ENCODE measurements at places on chromosomes 12 and 14. TPM values are rescaled to one million over a fixed set of nuclear protein-coding genes. Genes with fewer than 3 reads are reported as not detected.

The TAS2R46 gene
- total RNA-seq: 0.51 TPM

The SMIM41 gene
- total RNA-seq: not detected

The VRTN gene
- total RNA-seq: not detected

The NELL2 gene
- not detected for total RNA-seq

The MOK gene
- 10.1 TPM for total RNA-seq

The MDM2 gene
- 158 TPM for total RNA-seq

GRCh38 chr14:100679153-100679552 lies 47.5 kb upstream of the DLK1 start:
- H3K27me3 ChIP-seq: peaks cover 4% of the 10 kb centered on the region
- no peak for DNase-seq
- peaks cover 56% of the 10 kb centered on the region for H3K4me1 ChIP-seq

DNA sequence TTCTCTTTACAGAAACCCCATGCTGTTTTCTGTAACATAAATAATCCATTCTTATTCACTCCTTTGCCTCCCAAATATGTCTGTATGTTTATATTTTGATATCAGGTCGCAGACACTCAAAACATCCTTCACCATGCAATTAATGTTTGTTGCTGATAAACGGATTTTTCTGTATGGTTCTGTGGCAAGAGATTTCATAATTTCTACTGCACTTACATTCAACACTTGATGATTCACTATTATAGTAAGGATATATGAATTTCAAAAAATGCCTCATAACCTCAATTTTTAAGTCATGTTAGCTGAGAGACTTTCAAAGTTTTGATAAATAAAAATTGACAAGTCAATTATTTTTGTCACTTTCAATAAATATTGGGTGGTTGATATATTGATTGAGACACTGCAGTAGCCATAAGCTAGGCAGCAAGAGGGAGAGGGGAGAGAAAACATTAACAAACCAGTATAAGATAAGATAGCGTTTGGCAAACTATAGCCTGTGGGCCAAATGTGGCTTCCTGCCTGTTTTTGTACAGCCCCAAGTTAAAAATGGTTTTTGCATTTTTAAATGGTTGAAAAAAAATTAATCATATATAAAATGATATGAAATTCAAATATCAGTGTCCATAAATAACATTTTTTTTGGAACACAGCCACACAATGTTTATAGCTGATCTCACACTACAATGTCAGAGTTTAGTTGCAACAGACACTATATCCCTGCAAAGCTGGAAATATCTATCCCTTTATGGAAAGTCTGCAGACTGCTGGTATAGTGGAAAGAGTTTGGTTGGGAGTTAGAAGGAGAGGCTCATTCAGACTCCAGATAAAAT lies 18.3 kb downstream of the ALDH6A1 start:
- H3K27ac ChIP-seq: no peak overlapping the region
- DNase-seq: no peak
- peaks cover 8% of the 10 kb centered on the region for H3K4me1 ChIP-seq
- H3K36me3 ChIP-seq: peaks cover 8% of the 10 kb centered on the region
- no peaks in the 10 kb centered on the region for H3K27me3 ChIP-seq

- no peaks in the 10 kb centered on the region for H3K4me1 ChIP-seq
- H3K36me3 ChIP-seq: no peaks in the 10 kb centered on the region
- H3K4me3 ChIP-seq: no peak overlapping the region
- H3K27ac ChIP-seq: no peak overlapping the region
- H3K27me3 ChIP-seq: no peaks in the 10 kb centered on the region
Measured at GRCh38 chr12:72605975-72606374, 333.8 kb downstream of the TRHDE start.

- no peaks in the 10 kb centered on the region for H3K4me1 ChIP-seq
- H3K27me3 ChIP-seq: peaks cover 14% of the 10 kb centered on the region
- no peak for DNase-seq
- no peak overlapping the region for H3K27ac ChIP-seq
Measured at GRCh38 chr12:110782094-110782493, 39.4 kb upstream of the PPP1CC start.

DNA sequence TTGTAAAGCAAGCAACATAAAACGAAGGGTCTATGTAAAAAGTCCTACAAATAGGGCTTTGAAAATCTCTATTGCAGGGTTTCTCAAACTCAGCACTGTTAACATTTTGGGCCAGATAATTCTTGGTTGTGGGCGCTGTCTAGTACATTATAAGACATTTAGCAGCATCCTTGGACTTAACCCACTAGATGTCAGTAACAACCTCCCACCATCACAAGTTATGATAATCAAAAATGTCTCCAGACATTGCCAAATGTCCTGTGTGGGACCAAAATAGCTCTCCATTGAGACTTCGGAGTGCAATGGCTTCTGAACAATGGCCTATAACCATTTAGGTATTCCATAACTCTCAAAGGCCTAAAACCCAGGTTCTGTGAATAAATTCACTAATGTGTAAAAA lies 22.9 kb upstream of the DHRS7 start:
- H3K36me3 ChIP-seq: no peaks in the 10 kb centered on the region
- H3K4me1 ChIP-seq: peaks cover 7% of the 10 kb centered on the region
- H3K27me3 ChIP-seq: peaks cover 9% of the 10 kb centered on the region
- H3K27ac ChIP-seq: no peak overlapping the region
- no peak for DNase-seq

GRCh38 chr12:48990552-48990951 lies 8.6 kb downstream of the DDN start:
- no peak overlapping the region for H3K4me3 ChIP-seq
- no peaks in the 10 kb centered on the region for H3K36me3 ChIP-seq
- DNase-seq: no peak
- H3K27ac ChIP-seq: no peak overlapping the region

DNA sequence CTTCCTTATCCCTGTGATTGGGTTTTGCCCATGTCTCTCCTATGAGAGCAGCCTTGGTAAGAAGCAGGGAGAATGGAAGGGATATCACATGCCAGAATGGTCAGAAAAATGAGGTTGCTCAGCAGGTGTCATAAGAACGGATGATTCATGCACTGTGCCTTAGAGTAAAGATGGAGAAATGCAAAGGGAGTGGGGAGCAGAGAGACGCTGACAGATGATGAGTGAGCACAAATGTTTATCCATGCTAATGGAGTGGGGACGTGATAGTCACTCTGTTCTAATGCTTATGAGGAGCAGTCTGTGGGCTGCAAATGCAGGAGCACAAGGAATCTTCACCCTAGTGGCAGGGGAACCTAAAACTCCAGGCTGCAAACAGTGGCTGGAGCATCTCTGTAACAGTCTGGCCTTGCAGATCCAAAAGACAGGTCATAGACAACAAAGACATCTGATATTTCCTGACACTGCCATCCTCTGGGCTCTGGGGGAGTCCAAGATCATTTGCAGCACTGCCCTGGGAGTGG lies 243.2 kb downstream of the CACNA1C start:
- peak overlapping the region; percentile 77 for H3K27ac ChIP-seq
- no peak for DNase-seq
- peaks cover 90% of the 10 kb centered on the region for H3K4me1 ChIP-seq
- peaks cover 2% of the 10 kb centered on the region for H3K36me3 ChIP-seq

- peak overlapping the region; percentile 94 for H3K27ac ChIP-seq
- H3K36me3 ChIP-seq: peaks cover 6% of the 10 kb centered on the region
- H3K4me3 ChIP-seq: no peak overlapping the region
- H3K27me3 ChIP-seq: no peaks in the 10 kb centered on the region
Measured at GRCh38 chr12:108666401-108666881, 32.7 kb upstream of the SELPLG start.

DNA sequence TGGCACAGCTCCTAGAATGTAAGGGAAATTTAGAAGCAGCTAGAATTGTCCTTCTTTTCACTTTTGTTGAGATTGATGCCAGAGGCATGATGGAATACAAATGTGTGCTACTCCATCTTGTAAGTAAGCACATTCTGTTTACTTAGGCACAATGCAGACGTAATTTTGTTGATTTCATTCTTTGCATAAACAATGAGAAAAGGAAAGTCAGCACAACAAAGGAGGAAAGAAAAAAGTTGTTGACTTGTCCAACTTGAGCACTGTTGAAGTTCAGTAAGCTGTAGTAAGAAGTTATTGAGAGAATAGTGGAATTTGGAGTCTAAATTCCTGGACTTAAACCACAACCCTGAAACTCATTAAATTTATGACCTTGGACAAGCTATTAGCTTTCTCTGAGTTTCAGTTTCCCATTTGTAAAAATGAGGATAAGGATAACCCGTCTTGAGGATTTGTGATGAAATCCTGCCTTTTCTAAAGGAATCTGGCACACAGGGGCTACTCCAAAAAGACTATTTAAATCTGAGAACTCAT lies 19.4 kb upstream of the CNTN1 start:
- H3K4me1 ChIP-seq: no peaks in the 10 kb centered on the region
- no peak overlapping the region for H3K27ac ChIP-seq
- no peak overlapping the region for H3K4me3 ChIP-seq
- peaks cover 2% of the 10 kb centered on the region for H3K36me3 ChIP-seq

DNA sequence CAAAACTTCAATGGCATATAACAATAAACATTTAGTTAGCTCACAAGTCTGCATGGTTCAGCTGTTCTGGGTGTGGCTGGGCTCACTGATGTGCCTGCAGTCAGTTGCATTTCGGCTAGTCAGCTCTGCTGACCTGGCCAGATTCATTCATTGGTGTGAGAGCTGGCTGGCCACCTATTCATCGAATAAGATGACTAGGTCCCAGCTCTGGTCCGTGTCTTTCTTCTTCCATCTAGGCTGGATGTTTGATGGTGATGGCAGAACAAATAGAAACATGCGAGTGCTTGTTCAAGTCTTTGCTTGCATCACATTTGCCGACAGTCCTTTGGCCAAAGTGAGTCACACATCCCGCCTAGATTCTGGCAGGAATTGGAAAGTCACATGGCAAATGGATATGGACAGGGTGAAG lies 203.3 kb upstream of the CRY1 start:
- no peak for DNase-seq
- peaks cover 21% of the 10 kb centered on the region for H3K27me3 ChIP-seq
- no peak overlapping the region for H3K4me3 ChIP-seq
- no peak overlapping the region for H3K27ac ChIP-seq
- no peaks in the 10 kb centered on the region for H3K4me1 ChIP-seq
- H3K36me3 ChIP-seq: peaks cover 2% of the 10 kb centered on the region

DNA sequence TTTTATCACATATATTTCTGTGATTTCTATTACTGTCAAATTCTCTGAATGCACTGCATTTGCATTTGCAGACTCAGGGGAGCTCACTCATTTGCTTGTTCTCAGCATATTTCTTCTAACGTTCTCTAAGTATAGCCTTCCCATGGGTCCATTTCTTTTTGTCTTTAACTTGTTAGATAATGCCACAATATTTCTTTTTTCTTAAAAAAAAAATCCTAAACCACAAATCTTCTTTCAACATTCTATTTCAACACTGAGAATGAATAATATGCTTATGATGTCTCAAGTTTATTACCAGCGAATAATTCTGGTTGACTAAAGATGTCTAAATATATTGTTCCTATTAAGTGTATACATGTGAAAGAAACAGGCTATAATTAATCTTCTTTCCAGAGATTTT lies 200.2 kb downstream of the ANO6 start:
- DNase-seq: no peak
- H3K27me3 ChIP-seq: no peaks in the 10 kb centered on the region
- H3K36me3 ChIP-seq: peaks cover 26% of the 10 kb centered on the region
- H3K4me3 ChIP-seq: no peak overlapping the region

GRCh38 chr14:84420221-84420620 lies 1109.7 kb upstream of the FLRT2 start:
- no peak overlapping the region for H3K4me3 ChIP-seq
- no peaks in the 10 kb centered on the region for H3K27me3 ChIP-seq
- peaks cover 8% of the 10 kb centered on the region for H3K36me3 ChIP-seq
- no peak for DNase-seq

DNA sequence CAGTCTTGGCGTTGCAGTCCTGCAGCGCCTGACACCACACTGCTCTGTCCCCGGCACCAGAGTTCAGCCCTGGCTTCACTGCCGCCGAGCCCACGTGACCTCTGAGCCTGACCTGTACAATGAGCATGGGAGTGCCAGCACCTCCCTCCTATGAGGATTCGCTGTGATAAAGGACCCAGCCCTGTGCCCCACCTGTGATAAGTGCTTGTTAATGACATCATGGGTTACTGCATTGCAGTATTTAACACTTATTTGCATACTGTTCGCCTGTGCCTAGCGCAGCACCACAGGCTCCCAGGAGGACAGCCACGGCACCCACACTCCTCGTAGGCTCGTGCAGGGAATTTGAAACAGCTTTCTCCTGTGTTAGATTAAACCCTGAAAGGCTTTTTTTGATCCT lies 118.2 kb upstream of the GSC start:
- no peaks in the 10 kb centered on the region for H3K4me1 ChIP-seq
- peaks cover 7% of the 10 kb centered on the region for H3K27me3 ChIP-seq
- H3K36me3 ChIP-seq: no peaks in the 10 kb centered on the region
- H3K4me3 ChIP-seq: no peak overlapping the region
- no peak overlapping the region for H3K27ac ChIP-seq

DNA sequence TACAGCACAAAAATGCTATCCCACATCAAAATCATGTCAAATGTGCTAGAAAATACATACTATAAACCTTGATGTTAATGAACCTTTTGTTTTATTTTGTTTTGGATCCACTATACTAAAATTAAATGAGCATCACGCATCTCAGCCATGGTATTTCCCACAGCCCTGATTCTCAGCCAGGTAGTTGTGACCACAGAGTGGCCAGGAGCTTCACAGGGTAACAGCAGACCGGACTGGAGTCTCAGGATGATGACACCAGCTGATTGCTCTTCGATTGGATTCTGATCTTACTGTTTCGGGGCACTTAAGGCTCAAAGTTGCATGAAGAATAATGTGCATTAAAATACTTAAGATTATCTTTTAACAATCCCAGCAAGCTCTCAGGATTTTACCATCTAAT lies 134.8 kb downstream of the FOXN3 start:
- H3K4me3 ChIP-seq: no peak overlapping the region
- no peak for DNase-seq
- H3K4me1 ChIP-seq: peaks cover 16% of the 10 kb centered on the region

DNA sequence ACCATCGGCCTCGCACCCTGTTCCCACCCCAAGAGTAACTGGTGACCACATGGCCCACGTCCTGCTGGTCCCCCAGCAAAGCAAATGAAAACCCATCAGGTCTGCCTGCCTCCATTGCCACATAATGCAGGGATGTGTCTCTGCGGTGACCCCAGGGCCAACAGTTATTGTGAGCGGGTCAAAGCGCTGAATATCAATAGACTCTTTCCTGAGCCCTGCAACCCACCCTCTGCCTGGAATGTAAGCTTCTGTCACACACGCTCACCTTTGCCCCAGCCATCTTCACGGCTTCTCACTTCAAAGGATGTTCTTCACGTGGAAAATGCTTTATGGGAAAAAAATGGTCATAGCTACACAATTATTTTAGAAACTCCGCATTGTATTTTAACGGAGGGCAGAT lies 63.9 kb downstream of the FZD10 start:
- DNase-seq: no peak
- peaks cover 2% of the 10 kb centered on the region for H3K36me3 ChIP-seq
- no peak overlapping the region for H3K4me3 ChIP-seq

Measured in chondrocyte (in vitro differentiated cells).